DMS153 (cell line): ENCODE measurements at places on chromosomes 6 and 20.

GRCh38 chr6:155259204-155259603, 4.6 kb upstream of the CLDN20 start:
- DNase-seq = no peak

GRCh38 chr6:99424022-99424421, 1.1 kb downstream of the PNISR start:
- no peak for DNase-seq

DNA sequence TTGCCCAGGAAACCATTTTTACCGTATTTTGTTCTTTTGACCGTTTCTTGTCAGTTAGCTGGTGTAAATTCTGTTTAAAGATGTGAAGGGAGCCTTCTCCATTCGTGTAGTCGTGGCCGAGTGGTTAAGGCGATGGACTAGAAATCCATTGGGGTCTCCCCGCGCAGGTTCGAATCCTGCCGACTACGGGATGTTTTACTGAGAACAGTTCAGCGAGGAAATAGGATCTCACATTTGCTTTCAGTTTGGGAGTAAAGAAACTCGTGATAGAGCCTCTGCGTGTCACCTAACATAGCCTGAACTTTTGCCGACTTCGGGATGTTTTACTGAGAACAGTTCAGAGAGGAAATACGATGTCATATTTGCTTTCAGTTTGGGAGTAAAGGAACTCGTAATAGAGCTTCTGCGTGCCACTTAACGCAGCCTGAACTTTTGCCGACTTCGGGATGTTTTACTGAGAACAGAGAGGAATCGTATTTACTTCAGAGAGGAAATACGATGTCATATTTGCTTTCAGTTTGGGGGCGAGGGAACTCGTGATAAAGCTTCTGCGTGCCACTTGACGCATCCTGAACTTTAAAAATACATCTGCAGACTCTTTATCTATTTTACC, 5.9 kb upstream of the ZNF184 start:
- peak; percentile 80 for DNase-seq

GRCh38 chr6:106112433-106112832, 26.3 kb downstream of the PRDM1 start:
- no peak for DNase-seq

GRCh38 chr6:23145781-23146180, 576.4 kb downstream of the HDGFL1 start:
- DNase-seq = no peak

- DNase-seq = no peak
Measured at GRCh38 chr20:25282796-25283195, 34.9 kb downstream of the PYGB start.

DNA sequence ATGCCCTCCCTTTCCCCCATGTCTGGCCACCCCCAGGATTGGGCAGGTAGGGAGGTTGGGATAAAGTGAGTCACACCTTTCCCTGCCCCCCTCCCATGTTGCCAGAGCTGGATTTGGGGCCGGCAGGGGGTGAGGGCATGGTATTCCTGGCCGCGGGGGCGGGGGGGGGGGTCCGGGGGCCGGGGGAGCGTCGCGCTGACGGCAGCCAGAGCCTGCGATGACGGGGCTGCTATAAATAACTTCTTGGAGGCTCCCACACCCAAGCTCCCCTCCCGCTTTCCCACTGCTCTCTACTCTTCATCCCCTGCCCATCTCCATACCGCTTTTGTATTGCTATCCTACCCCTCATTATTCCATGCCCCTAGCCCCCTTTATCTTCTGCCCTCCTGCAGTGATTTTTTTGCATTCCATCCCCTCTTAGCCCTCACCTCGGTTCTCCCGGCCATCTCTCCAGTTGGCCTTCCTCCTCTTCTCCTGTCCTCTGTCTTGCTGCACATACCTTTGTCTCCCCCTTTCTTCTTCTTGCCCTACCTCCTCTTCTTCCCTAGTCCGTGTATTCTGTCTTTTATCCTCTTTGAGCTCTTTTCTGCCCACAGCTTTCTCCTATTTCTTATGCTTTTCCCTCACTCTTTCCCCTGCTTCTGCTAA, 13.8 kb downstream of the SYNGAP1 start:
- DNase-seq = no peak

- no peak for DNase-seq
Measured at GRCh38 chr6:108914235-108915022, 66.2 kb downstream of the ARMC2 start.

DNA sequence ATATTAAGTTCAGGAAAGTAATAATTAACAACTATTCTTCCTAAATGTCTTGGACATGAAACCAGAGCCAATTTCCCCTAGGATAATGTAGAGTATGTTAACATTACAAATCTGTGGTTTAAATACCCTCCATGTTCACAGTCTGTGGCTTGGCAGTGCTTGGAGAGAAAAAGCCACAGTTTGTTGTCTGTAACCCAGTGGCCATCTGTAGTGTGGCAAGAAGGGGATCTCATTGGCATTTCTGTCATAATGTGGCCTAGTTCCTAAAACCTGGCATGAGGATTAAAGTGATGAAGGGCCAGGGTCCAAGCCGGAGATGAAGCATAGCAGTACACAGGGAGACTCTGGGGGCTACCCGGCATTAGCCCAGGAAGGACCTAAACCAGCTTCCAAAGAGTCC, 31.2 kb downstream of the SYNE1 start:
- DNase-seq = no peak

DNA sequence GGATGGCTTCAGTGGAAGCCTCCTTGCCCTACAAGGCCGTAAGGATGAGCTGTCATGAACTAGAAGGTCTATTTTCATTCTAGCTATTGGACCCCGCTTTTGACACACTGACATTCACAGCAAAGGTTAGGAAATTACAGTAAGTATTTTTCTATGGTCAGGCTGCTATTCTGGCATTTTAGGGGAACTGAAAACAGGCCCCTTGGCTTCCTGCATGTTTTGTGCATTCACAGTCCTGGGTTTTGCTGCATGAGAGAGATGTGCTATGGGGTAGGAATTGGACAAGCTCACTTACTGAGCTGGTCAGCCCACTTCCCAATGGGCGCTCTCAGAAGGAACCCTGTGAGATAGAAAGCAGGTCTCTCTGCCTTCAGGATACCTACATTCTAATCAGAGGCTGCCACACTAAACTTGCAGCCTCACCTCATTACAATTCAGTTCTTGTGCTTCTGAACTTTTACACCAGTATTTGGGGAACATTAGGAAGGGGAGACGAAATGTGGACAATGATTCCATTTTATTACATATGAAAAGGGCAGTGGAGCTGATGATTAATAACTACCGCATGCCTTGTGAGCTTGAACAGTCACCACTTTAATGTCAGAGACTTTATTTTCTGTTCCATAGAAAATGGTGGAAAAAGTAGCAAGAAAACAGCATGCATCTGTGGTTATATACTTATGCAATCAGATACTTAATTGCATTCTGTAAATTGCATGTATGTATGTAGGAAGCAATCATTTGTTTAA, 86.6 kb upstream of the TAB2 start:
- no peak for DNase-seq

DNA sequence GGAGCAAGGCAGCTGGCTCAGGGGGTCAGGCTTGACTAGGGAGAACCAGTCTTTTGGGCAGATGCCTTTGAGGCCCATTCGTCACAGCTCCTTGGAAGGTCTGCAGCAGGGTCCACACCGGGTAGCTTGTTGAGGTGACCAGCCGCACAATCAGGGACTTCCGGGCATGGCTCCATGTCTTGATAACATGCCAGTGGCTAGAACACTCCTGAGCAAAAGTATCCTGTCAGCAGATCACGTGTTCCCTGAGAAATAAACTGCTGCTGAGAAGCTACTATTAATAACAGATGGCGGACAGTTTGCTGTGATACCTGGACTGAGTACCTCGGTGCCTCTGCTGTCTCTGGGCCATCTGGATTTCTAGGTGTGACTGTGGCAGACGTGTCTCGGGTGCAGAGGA, 235.9 kb downstream of the PRKN start:
- DNase-seq = no peak

- DNase-seq = no peak
Measured at GRCh38 chr20:41038878-41039404, 10.3 kb downstream of the TOP1 start.

DNA sequence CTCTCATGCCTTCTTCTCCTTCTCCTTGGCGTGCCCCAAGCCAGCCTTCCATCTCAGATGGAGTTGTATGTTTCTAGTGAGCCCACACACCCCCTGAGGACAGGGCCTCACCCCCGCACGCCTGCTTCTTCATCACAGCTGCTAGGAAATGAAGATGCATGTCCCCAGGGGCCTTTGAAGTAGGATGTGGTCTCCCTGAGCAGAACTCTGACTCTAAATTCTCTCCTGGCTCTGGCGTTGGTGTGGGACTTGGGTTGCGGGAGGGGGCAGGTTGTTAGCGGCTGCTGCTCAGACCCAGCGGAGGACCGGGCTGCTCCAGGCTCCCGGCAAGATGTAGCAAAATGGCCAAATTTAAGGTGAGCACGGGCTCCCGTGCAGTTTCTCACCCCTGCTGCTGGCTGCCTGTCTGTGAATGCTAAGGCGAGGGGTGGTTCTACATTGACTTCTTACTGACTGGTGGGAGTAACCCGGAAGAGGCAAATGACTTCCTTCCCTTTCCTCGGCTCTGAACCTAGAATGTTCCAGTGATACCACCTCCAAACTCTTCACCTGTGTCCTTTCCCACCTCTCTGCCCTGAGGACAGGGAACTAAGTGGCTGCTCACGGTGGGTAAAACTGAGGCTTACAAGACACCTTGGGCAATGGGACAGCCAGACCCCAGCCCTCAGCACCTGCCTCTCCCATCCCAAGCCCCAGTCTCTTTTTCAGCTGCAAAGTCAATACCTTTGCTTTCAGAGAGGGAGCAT, 8.8 kb downstream of the SYNJ2 start:
- no peak for DNase-seq

- DNase-seq = no peak
Measured at GRCh38 chr20:47672886-47673670, 112.2 kb downstream of the SULF2 start.

- no peak for DNase-seq
Measured at GRCh38 chr6:163786995-163787671, 372.6 kb downstream of the QKI start.

DNA sequence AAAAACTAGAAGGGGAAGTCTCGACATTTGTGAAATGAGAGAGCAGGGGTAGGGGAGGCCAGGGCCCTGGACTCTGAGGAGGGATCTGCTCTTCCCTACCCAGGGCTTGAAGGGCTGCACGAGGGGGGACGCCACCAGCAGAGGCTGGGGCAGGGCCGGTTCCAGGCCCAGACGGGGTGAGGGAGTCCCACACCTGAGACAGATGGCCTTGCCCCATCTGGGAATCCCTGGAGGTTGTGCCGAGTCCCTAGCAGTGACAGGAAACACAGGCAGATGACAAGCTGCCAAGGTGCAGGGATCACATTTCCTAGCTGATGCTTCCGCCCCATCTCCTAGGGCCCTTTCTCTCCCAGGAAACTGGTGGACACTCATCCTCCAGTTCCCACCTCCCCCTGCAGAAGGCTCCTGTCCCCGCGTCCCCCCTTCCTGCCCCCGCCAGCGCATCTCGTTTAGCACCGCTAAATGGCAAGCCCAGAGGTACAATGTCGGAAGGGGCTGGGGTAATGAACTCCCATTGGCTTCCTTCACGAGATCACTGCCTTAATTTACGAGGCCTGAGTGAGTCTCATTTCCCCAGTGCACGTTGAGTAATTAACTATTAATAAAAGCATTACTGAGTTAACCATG, 35.2 kb upstream of the CDH22 start:
- DNase-seq = peak; percentile 25

GRCh38 chr20:1491860-1492642, 831 bp upstream of the SIRPB2 start:
- DNase-seq = no peak

DNA sequence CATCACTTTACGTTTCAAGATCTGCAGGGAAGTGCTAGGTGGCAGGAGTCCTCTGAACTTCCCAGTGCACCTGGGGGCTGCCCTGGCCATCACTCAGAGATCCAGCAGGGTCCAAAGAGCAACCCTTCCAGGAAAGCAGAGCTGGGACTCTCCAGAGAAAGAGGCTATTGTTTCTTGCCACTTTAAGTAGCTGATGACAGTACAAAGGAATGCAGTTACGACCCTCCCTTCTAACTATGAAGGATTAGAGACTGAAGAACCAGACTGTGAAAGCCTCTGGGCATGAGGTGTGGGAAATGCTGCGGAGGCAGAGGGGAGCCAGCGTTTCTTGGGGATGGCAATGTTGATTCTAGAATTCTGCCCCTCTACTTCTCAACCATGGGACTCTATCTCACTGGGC, 189.1 kb upstream of the SUPT3H start:
- no peak for DNase-seq

DNA sequence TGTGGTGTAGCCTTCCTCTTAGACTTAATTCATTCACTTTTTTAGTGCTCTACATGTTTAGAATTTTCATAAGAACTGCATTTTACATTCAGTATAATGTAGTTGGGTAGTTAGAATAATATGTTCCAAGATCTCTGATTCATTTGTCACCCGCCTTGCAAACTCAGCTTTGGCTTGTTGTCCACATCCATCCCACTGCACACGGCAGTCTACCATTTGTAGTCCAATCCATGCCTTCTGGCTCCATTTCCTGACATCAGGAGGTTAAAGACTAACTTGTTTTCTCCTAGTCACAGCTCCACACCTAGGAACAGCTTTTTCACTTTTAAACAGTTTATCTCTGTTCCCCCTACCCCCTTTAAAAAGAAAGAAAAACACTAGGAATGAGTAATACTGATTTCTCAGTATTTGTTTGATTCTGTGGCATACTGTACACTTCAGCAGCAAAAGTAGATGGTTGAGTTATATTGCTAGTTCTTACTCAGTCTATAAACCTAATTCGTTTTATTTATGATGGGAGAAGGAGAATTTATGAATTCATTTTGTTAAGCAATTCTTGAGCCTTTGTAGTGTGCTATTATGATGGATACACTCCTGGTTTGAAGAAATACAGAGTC, 180.9 kb downstream of the ARID1B start:
- no peak for DNase-seq

DNA sequence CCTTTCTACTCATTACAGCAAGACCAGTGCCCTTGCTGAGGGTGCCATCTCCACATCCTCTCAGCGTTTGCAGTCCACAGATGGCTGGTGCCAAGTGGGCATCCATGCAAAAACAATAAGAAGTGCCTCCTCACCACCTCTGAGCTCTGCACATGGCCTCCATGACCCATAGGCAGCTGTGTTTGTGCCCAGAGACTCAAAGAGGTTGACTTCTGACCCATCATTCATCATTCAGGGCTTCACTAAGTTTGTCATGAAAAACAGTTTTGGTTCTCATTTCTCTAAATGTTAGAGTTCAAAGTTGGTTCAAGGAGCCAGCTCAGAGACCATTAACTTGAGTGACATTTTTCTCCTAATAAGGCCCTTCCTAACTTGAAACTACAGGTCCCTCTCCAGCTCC, 512.6 kb upstream of the MAP3K7 start:
- no peak for DNase-seq

GRCh38 chr20:2507464-2507863, 1.3 kb downstream of the ZNF343 start:
- DNase-seq = no peak

DNA sequence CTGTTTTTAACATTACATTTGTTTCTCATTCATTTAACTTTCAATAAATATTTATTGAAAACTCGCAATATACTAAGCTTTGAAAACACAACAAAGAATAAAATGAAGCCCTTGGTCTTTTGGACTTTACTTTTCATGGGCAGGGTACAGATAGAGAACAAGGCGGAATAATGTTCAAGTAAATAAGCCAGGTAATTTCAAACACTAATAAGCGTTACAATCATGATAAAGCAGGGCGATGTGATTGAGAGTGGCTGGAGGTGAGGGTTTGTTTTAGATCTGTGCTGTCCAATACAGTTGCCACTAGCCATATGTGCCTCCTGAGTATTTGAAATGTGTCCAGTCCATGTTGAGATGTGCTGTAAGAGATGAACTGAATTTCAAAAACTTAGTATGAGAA, 307.1 kb downstream of the ALDH8A1 start:
- DNase-seq = no peak

GRCh38 chr6:3231247-3232016, 4.0 kb upstream of the TUBB2B start:
- DNase-seq = peak; percentile 47
